Osteocyte (in vitro differentiated cells): ENCODE measurements at places on chromosomes 2 and 18.

DNA sequence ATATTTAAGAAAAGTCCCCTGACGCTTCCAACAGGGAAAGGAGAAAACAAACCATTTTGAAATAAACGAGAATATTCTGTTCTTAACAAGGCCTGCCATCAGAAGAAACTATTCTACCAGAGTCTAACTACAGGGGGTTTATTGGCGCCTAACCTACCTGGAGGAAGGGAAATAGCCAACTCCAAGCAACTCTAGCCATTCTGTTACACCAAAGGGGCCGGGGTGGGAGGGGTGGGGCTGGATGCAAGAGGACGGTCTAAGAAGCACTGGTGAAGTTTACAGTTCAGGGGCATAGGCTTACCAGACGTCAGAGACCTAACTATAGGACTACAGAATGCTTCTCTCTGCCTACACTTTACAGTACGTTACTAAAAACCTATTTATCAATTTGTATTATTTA, 60.5 kb upstream of the GALNT5 start:
- H3K27me3 ChIP-seq = peaks cover 4% of the 10 kb centered on the region
- no peaks in the 10 kb centered on the region for H3K36me3 ChIP-seq
- no peak for DNase-seq
- H3K4me3 ChIP-seq = no peak overlapping the region
- peaks cover 1% of the 10 kb centered on the region for H3K4me1 ChIP-seq
- no peak overlapping the region for H3K27ac ChIP-seq

GRCh38 chr2:158253170-158253569, 151.5 kb downstream of the UPP2 start:
- H3K27ac ChIP-seq = no peak overlapping the region
- no peaks in the 10 kb centered on the region for H3K27me3 ChIP-seq
- no peak overlapping the region for H3K4me3 ChIP-seq
- H3K36me3 ChIP-seq = no peaks in the 10 kb centered on the region
- DNase-seq = no peak

- DNase-seq = no peak
- peaks cover 3% of the 10 kb centered on the region for H3K4me1 ChIP-seq
- H3K36me3 ChIP-seq = no peaks in the 10 kb centered on the region
- H3K27me3 ChIP-seq = peaks cover 3% of the 10 kb centered on the region
- H3K4me3 ChIP-seq = no peak overlapping the region
Measured at GRCh38 chr2:202249521-202250253, 11.3 kb upstream of the SUMO1 start.

GRCh38 chr2:23322567-23323197, 62.3 kb upstream of the KLHL29 start:
- H3K27me3 ChIP-seq = peaks cover 37% of the 10 kb centered on the region
- H3K27ac ChIP-seq = no peak overlapping the region
- no peaks in the 10 kb centered on the region for H3K4me1 ChIP-seq
- no peak for DNase-seq
- H3K4me3 ChIP-seq = no peak overlapping the region
- no peaks in the 10 kb centered on the region for H3K36me3 ChIP-seq

DNA sequence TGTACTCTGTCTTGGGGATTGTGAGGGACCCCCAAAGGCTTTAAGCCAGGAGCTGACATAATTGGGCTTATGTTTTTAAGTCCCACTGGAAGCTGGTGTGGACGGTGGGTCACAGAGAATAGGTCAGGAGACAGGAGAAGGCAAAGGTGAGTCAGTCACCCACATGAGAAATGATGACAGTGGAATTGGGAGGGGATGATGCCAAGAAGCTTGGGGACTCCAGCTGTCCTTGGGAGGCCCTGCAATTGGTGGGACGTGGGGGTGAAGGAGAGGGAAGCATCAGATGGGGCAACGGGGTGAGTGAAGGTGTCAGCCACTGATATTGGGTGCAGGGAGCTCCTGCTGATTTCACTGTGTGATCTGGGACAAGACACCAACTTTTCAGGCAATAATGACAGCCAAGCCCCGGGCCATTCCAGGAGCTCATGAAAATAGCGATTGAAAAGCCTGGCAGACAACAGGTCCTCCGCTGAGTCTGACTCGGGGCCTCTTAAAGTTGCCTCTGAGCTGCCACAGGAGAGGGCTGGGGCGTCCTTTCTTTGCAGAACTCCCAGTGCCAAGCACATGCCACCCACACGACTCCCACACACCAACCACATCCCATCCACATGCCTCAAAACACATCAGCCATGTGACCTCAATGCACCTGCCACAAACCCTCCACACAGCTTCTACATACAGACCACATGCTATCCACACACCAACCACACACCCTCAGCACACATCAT, 13.4 kb downstream of the TNS1 start:
- H3K27ac ChIP-seq = peak overlapping the region; percentile 40
- DNase-seq = no peak
- H3K4me1 ChIP-seq = peaks cover 35% of the 10 kb centered on the region
- H3K4me3 ChIP-seq = no peak overlapping the region
- peaks cover 6% of the 10 kb centered on the region for H3K36me3 ChIP-seq

- H3K4me3 ChIP-seq = no peak overlapping the region
- H3K4me1 ChIP-seq = peaks cover 41% of the 10 kb centered on the region
- DNase-seq = no peak
- H3K27me3 ChIP-seq = no peaks in the 10 kb centered on the region
Measured at GRCh38 chr2:96874198-96874831, 4.4 kb upstream of the SEMA4C start.
